ENCODE measurements at places on chromosomes 4 and X.

- DNase-seq: no peak
Measured at GRCh38 chr4:165560941-165561340, 182.1 kb downstream of the CPE start.

- DNase-seq: no peak
Measured at GRCh38 chr4:182194091-182194824, 48.9 kb upstream of the TENM3 start.

DNA sequence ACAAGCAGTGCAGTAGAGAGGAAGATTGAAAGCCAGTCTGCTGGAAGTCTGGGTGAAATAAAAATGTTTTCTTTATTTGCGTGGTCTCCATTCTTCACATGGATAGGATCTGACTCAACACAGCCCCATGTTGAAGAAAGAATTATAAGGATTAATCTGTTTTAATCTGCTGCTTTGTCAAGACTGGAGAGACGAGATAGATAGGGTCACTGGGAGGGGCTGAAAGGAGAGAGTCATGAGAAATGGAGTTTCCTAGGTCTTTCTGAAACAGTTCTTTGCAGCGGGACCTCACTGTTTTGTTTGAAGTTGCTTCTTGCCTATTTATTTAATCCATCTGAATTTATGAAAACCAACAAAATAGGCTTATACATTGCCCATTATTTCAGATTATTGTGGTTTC lies 32.4 kb upstream of the RHOH start:
- DNase-seq: no peak

DNA sequence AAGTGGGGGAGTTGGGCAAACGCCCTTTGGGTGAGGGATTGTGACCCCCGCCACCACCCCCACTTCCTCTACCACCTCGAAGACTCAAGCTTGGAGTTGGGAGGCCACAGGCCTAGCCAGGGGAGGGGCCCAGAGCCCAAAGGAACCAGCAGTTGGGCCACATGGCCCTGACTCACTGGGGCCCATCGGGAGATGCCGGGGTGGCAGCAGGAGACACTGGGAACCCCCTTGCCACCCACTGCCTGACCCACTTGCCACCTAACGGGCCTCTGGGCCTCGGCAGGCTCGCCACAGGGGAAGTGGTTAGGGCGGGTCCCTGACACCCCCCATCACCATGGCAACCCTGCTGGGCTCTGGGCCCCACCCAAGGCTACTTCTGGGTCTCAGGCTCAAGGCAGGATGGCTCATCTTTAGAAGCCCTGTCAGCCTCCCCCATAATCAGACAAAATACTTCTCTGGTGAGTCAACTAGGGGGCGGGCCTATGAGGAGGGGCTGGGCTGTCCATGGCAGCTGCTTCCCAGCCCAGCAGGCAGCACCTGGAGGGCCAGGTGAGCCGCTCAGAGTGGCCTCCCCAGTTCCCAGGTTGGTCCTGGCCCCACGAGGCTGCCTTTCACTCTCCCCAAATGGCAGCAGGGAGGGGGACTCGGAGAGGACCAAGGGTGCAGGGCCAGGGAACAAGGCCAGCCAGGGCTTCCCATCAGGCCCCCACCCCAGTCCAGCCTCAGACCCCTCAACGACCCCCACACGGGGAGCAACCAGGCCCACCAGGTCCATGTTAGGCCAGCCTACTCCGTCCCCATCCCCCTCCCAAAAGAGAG lies 5.6 kb downstream of the FLNA start:
- peak; percentile 90 for DNase-seq

GRCh38 chrX:151538190-151539122 lies 25.0 kb upstream of the PASD1 start:
- no peak for DNase-seq

DNA sequence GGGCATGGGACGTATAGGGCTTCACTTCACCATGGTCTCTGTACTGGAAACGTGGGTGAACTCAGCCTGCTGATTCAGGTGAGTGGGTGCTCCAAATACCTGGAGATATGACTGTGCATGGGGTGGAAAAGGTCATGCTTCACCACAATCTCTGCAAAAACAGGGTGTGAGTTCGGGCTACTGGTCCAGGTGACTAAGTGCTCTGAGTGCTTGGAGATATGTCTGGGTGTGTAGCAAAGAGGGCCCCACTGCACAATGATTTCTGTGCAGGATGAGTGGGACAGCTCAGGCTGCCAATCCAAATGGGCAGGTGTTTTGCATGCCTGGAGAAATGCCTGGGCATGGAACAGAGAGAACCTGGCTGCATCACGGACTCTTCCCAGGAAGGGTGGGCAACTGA lies 11.2 kb upstream of the CPXCR1 start:
- no peak for DNase-seq

- no peak for DNase-seq
Measured at GRCh38 chrX:130179579-130180215, 7.9 kb downstream of the RAB33A start.

GRCh38 chrX:97389761-97390192 lies 506.1 kb downstream of the RPA4 start:
- DNase-seq: no peak

- DNase-seq: no peak
Measured at GRCh38 chr4:129916991-129917390, 821.0 kb downstream of the C4orf33 start.

GRCh38 chr4:121991968-121992367 lies 40.1 kb upstream of the TRPC3 start:
- no peak for DNase-seq

DNA sequence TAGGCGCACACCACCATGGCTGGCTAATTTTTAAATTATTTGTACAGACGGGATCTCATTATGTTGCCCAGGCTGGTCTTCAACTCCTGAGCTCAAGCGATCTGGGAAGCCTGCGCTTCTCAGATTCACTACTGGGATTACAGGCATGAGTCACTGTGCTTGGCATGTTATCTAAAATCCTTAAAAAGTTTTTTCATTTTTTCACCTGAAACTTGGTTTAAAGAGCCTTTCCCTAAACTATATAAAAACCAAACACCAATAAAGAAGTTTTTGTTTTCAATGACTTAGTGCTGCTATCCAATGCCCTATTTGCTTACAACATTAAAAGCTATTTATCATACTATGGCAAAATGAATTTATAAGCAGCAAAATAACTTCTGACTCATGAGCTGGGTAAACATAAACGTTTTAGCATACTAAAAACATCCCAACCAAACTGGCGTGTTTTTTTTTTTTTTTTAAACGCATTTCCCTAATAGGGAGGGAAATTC lies 127.8 kb downstream of the UBE2K start:
- no peak for DNase-seq

GRCh38 chr4:25368315-25368714 lies 8.7 kb upstream of the ANAPC4 start:
- no peak for DNase-seq

GRCh38 chr4:98363431-98363830 lies 102.2 kb downstream of the RAP1GDS1 start:
- DNase-seq: no peak

DNA sequence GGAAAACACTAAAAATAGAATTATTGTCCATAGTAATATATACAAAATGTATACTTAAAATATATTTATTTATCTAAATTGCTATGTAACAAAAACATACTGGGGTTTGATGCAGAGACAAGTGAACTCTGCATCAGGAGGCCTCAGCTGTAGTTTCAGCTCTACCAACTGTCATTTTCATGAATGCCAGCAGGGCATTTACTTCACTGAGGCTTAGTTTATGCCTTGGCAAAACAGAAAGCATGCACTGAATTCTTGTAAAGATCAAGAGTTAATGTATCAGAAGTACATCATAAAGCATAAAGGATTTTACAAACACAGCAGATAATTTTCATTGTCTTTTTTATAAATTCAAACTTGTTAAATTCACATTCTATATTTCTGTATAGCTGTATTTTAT lies 577.0 kb downstream of the C4orf33 start:
- no peak for DNase-seq

GRCh38 chr4:101140228-101140627 lies 207.1 kb downstream of the PPP3CA start:
- no peak for DNase-seq

All from T-helper 2 cell treated with Interferon-gamma antibody and Interleukin-4, amounts not matched to agents 5 μg/mL and 100 μg/mL, for 36 hours (primary cell).